ENCODE measurements at places on chromosomes 3 and 15.

- peak; percentile 62 for DNase-seq
Observed at GRCh38 chr3:132417695-132418411, 551 bp downstream of the DNAJC13 start.

DNA sequence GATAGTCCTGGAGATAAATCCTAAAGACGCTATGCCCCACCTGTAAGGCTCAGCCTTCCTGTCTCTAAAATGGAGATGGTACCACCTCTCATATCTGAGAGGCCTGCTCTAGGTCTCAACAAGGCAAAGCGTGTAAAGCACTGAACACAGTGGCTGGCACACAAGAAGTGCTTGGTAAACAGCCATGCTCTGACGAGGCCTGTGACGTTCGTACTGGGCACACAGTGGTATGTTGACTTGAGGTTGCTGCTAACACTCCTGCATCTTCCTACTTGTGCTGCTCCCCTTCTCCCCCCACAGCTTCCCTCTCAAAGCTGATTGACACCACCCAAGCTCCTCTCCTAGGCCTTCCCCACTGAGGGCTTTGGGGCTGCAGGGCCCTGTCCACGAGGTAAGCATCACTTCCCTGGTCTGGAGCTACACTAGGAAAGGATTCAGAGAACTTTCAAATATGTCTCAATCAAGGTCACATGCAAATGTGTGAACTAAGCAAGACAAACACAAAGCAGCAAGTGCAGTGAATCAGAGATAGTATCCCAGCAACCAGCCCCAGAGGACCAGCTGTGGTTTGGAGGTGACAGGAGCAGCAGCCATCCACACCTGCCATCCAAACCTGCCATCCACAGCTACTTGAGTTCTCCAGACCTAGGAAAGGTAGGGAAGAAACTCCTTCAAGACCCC, 177.5 kb downstream of the STT3B start:
- no peak for DNase-seq

DNA sequence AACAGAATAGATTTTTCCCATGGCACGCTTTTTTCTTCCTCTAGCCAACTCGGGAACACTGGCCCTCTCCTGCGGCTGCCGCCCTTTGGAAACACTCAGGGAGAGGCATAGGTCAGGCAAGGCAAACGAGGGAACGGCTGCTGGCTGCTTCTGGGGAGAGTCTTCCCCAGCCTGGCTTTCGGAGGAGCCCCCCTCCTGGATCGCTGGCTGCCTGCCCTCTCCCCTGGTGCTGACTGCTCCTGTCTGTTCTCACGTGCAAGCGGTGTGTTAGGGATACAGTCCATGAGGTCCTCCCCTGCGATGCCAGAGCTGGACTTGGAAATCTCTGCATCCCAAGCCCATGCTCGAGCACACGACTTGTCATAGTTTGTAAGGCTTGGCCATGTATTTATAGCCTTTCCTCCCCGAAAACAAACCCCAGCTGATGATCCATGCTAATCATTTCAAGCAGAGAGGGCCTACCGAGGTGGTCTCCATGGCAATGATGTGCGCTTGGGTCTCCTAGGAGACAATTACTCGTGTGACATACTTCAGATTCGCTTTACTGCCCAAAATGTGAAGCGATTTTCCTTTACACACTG, 315.6 kb upstream of the ATP10A start:
- DNase-seq, result no peak

DNA sequence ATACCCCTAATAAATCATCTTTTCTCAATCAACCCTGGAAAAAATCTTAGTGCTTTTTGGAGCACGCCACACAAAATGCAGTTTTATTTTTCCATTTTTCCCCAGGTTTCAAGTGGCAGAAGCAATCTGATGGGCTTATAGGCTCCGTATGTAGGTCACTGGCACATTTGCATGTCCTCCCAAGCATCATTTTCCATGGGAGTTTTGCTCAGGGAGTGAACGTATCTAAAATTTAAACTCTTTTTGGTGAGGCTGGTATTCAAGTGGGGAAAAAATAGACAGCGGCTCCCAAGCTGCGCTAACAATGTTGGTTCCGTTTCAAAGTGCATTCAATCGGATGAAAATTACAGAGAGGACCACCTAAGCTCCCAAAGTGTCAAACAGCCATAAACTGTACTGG, 233.4 kb downstream of the MEX3B start:
- DNase-seq, result no peak

GRCh38 chr15:41465822-41466421, 27.8 kb upstream of the ITPKA start:
- DNase-seq, result peak; percentile 47
